ENCODE measurements at places on chromosomes 4 and X.

- DNase-seq: peak; percentile 22
Measured at GRCh38 chrX:78024349-78025059, 55.1 kb upstream of the PGAM4 start.

DNA sequence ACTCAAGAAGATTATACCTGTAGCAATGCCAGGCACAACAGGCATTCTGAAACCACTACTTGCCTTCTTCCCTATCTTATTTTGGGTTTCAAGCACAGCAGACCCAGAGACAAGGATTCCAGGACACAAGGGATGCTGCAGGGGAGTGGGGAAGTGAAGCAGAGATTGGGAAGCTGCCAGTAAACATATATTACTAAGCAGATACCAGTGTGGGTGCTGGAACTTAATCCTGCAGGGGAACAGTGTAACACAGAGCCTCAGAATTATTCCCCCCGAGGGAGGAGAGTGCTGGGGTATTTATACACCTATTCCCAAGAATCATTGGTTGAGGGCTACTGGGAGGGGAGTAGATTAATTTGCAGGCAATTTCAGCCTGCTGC lies 33.3 kb upstream of the MAML3 start:
- no peak for DNase-seq

GRCh38 chrX:15418707-15419181 lies 34.5 kb upstream of the VEGFD start:
- DNase-seq: no peak

- DNase-seq: no peak
Measured at GRCh38 chrX:115650916-115651315, 89.9 kb downstream of the PLS3 start.

DNA sequence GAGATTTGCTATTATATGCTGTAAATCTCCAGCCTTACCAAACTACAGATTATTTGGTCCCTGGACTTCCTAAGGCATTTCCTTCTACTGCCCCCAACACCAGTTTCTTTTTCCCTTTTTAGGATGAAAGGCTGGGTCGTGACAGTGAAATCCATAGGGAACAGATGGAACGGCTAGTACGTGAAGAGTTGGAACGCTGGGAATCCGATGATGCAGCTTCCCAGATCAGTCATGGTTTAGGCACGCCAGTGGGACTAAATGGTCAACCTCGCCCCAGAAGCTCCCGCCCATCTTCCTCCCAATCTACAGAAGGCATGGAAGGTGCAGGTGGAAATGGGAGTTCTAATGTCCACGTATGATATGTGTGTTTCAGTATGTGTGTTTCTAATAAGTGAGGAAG lies 67.9 kb downstream of the PKD2 start:
- DNase-seq: no peak

DNA sequence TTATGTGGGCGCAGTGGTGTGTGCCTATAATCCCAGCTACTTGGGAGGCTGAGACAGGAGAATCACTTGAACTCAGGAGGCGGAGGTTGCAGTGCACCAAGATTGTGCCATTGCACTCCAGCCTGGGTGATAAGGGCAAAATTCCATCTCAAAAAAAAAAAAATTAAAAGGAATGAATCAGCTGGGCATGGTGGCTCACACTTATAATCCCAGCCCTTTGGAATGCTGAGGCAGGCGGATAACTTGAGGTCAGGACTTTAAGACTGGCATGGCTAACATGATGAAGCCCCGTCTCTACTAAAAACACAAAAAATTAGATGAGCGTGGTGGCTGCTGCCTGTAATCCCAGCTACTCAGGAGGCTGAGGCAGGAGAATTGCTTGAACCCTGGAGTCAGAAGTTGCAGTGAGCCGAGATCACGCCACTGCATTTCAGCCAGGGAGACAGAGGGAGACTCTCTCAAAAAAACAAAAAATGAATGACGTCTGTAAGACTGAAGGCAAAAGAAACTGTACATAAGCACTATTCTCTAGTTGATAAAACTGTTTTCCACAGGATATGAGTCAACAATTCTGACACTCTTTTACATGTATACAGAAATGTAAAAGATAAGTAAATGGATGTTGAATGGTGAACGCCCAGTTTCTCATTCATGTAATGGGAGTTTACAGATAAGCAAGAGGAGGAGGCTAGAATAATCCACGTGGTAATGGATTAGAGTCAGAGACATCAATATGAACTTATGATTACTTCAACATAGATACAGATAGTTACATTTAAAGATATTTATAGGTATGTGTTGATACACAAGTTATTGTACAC lies 22.2 kb downstream of the CENPC start:
- DNase-seq: no peak
